ENCODE measurements at places on chromosomes 7 and 10.

GRCh38 chr7:137985253-137985896 lies 16.5 kb downstream of the CREB3L2 start:
- peak; percentile 51 for DNase-seq

DNA sequence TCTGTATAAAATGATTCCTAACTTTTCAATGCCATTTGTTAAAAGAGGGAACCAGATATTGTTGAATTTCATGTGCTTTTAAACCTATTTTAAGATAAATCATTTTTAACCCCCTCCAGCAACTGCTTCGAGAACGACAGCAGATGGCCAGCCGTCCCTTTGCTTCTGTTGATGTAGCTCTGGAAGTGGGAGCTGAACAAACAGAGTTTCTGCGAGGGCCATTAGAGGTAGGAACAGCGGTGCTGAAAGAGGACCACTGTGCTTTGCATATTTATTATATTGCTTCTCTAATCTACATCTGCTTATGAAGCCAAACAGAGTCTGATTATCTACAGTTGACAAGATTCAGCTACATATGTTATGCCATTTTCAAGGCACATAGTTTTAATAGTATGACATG lies 545.9 kb downstream of the GFRA1 start:
- no peak for DNase-seq

DNA sequence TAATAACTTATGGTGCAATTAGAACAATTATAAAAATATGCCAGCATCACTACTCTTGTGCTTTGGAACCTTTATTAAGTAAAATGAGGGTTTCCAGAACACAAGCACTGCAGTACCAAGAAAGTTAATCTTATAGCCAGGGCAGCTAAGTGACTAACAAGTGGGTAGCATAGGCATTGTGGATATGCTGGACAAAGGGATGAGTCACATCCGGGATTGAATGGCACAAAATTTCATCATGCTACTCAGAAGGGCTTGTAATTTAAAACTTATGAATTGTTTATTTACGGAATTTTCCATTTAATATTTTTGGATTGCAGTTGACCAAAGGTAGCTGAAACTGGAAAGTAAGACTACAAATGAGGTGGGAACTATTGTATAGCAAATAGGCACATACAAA lies 250.6 kb downstream of the C7orf25 start:
- DNase-seq = no peak

- no peak for DNase-seq
These were observed 14.1 kb downstream of the RNF32 start for GRCh38 chr7:156654511-156655234.

DNA sequence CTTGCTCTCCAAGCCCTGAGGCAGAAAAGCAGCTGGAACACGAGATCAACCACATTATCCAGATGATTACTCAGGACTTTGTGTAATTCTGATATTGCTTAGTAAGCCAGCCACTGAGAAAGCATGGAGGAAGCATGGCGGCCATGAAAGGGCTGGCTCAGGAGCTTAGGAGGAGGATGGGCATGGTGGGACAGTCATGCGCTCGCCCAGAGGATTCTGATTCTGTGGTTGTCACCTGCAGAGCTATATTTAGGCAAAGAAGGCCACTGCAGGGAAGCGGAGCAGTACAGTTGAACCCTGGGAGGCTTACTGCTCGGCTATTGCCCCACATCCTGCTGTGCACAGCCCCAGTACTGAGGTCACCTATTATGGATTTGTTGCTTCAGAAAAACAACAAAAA lies 128.8 kb upstream of the DNAJB12 start:
- DNase-seq = no peak

GRCh38 chr10:29545122-29545521 lies 89.6 kb downstream of the SVIL start:
- DNase-seq = no peak

DNA sequence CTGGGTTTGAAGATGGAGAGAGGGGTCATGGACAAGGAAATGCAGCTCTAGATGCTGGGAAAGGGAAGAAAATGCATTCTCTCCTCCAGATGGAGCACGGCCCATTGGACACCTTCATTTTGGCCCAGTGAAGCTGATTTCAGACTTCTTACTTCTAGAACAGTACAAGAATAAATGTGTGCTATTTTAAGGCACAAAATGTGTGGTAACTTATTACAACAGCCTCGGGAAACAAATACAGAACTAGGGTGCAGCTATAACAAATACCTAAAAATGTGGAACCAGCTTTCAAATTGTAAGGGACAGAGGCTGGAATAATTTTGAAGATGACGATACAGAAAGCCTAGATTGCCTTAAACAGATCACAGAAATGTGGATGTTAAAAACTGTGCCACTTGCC lies 54.1 kb downstream of the CYTH3 start:
- no peak for DNase-seq

Measured in GM20000 (cell line).